ENCODE measurements at places on chromosomes 1 and 21.
A peak's percentile ranks its signal among the peaks of the same experiment; 100 is the strongest.

GRCh38 chr1:211376807-211377470 is 50.3 kb downstream of the TRAF5 start:
- no peak for DNase-seq

DNA sequence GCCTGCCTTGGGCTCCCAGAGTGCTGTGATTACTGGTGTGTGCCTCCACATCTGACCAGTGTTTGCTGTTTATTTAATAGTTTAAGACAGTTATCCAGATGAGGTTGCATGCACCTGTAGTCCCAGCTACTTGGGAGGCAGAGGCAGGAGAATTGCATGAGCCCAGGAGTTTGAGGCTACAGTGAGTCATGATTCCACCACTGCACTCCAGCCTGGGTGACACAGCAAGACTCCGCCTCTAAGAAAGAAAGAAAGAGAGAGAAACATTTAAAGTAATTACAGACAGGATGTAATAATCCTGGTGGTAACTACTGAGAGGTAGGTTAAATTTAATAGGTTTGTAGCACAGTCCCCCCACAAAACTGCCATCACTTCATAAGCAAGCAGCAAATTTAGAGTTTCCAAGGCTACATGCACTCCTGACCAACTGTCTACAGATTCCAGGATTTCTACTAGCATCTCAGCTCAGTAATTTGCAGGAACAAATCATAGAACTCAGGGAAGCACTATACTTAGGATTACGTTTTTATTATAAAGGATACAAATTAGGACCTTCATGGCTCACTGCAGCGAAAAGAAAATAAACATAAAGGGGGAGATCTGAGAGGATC is 89.6 kb downstream of the PKN2 start:
- peak; percentile 9 for DNase-seq

GRCh38 chr1:31497601-31498000 is 78.7 kb upstream of the TINAGL1 start:
- no peak for DNase-seq

DNA sequence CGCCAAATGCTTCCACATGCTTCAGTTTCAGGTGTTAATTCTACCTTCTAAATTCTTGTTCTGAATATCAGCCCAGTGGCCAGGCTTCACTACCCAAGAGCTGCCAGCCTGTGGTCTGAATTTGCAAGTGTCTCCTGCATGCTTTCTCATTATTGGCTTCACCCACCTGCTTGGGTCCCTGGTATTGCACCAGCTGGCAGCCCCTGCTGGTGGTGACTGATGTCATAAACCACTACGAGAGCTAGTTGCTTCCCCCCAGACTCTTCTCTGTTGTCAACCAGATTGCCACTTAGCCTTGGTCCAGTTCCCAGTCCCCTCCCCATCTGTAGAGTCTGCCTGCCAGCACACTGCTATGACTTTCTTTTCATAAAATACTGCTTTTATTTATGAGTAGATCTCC is 197.7 kb upstream of the DUSP10 start:
- no peak for DNase-seq

DNA sequence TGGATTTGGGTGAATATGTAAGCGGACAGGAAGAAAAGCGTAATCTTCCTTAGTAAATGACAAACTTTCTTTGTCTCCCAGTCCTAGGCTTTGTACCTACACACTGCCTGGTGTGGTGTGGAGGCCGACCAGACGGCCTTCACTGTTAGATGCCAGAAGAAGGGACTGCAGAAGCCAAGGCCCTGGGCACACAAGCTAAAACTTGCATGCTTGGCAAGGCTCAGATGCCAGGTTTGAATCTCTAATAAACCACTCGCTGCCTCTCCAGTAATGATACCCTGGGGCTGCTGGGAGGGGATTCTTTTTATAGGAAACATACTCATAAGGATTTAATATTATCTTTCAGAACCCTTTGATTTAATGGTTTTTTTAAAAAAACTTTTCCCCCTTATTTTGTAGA is 263.8 kb downstream of the PTPRC start:
- no peak for DNase-seq

GRCh38 chr1:116448785-116449385 is 75.8 kb downstream of the ATP1A1 start:
- no peak for DNase-seq

- no peak for DNase-seq
Observed at GRCh38 chr1:151134396-151134795, 12.0 kb downstream of the SEMA6C start.

DNA sequence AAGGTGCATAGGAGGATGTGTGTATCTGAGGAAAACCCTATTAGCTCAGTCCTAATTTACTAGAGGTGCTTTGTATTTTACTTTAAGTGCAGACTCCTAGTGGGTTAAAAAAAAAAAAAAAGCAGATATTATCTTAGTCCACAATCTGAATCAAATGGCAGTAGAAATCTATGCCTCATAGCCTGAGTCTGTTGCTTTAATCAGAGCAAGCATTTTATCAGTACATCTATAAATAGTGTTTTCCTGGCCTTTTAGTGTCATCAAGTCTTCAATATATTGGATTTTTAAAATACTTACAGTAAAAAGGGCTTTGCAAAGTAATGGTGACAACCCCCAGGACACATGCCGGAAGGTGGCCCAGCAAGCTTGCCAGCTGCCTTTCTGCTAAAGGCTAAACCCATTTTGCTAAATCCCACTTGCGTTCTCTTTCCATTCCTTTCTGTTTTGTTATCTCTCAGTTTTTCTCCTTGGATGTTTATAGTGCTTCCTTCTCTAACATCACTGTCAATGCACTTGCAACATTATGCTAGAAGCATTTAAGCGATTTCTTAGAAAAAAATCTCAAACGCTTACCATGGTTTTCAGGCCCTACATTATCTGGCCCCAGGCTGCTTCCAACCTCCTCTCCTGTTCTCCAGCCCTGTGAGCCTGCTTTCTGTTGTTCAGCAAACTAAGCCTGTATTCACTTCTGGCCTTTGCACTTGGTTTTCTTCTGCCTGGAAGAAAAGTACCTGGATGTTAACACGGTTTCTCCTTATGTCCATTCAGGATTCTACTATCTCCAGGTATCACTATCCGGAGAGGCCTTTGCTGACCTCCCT is 206.3 kb downstream of the PDE4B start:
- DNase-seq = no peak

GRCh38 chr1:178241837-178242236 is 147.9 kb downstream of the RASAL2 start:
- no peak for DNase-seq
